ENCODE measurements at places on chromosomes 2 and 18.

DNA sequence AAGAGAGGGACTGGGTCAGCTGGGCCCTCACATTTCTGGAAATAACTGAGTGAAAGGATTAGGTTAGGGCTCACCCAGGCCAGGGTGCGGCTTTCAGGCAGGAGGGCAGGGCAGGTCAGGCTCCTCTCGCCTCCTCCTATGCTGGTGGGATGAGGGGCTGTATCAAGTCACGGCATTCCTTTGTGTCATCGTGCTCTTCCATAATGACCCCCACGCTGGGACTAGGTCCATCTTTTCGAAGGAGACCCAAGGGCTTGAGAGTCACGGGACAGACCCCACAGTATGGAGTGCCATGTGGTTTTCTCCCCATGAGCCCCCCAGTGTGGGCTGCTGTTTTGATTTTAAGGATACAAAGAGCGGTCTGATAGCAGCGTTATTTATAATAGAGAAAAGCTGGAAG lies 137.8 kb upstream of the COPS8 start:
- no peak for DNase-seq

GRCh38 chr18:76275727-76276313 lies 219.2 kb downstream of the ZNF516 start:
- DNase-seq: no peak

GRCh38 chr2:42513252-42513918 lies 19.6 kb upstream of the KCNG3 start:
- peak; percentile 92 for DNase-seq

GRCh38 chr18:57057890-57058289 lies 89.0 kb upstream of the BOD1L2 start:
- DNase-seq: no peak

DNA sequence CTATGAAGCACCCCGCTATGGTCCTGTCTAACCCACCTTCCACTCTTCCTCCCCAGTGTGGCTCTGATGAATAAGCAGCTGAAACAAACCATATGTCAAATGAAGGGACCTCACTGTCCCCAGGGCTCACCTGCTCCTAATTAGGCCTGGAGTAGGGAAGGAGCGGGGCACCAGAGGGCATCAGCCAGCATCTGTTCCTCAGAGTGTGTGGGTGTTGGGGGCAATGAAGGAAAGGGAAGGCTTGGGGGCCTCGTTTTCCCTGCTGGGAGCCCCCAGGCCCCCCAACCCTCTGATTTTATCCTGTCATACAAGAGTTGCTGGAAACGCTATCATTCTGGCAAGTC lies 274.7 kb downstream of the HAUS1 start:
- no peak for DNase-seq

- DNase-seq: no peak
Measured at GRCh38 chr2:175136334-175137215, 31.4 kb downstream of the ATF2 start.

DNA sequence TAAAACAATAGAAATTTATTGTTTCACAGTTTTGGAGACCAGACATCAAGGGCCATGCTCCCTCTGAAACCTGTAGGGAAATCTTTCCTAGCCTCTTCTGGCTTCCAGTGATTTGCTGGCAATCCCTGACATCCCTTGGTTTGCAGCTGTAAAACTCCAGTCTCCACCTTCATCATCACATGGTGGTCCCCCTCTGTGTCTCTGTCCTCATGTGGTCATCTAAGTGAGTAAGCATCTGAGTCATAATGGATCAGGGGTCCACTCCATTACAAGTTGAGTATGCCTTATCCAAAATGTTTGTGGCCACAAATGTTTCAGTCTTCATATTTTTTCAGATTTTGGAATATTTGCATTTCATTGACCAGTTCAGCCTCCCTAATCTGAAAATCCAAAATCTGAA lies 5.6 kb upstream of the SGPP2 start:
- DNase-seq: no peak

DNA sequence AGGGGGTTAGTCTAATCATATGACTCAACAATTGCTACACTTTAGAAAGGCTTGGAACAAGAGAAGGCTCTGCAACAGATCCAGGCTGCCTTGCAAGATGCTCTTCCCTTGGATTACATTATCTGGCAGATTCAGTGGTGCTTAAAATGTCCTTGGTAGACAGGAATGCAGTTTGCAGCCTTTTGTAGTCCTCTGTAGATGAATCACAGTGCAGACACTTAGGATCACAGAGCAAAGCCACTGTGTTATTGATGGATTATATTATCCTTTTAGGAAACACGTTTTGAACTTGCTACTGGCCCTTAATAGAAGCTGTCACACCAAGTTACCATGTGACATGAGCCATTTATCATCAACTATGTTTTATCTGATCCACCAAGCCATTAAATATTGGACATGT lies 152.2 kb downstream of the CBLN2 start:
- DNase-seq: no peak

DNA sequence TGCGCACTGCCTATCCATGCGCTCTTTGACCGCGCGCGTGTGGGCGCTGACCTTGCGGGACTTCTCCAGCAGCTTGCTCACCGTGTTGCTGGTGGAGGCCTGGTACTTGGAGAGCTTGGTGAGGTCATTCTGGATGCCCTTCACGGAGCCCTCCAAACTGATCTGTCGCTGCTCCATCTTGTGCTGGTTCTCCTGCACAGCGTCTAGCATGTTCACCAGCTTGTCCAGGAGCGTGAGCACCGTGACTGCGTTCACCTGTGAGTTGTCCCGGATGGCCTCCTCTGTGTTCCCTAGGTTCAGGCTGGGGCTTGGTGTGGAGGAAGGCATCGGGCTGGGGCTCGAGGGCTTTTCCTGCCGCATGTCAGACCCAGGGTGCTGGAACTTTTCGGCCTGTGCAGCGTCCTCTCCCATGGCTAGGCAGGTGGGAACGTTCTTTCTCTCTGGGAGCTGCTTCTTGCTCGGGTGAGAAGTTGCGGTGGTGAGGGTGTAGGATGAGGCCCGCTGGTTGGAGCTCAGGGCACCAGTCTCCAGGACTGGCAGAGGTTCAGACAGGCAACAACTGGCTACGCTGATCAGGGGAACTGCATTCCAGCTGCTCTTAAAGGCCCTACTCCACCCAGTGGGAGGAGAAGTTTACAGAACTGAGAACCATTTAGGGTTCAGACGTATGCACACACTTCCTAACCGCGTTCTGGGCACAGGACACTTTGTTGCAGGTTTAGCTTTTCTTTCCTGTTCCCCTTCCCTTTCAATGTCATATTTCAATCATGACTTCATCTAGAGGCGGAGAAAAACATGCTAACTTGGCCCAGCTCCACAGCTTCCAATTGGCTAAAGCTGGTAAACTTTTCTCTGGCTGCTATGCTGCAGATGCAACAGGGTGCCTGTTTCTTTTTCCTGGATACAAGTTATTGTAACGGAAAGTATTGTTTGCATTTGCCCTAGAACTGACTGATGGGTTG lies at the start of gene CAVIN2:
TSS of gene CAVIN2 (minus strand) at position 574 of the 962 bp plus-strand sequence. CDS start at position 411, 163 bp downstream.
- DNase-seq: peak; percentile 53

DNA sequence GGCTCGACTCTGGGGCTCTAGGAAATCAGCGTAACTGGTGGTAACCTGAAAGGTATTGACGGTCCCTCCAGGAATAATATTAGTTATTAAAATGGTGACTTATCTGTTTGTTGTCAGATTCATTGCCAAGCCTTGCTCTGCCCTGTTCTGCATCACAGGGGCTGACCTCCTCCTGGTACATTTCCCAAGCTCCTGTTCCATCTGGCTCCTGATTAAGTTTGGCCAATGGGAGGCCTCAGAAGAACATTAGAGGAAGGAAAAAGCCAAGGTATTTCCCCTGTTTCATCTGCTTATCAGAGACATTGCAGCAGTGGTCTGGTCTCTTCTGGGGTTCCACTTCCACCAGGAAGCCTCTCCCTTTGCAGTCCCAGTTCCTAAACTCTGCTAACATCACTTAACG lies 527.0 kb downstream of the TNS1 start:
- DNase-seq: no peak

DNA sequence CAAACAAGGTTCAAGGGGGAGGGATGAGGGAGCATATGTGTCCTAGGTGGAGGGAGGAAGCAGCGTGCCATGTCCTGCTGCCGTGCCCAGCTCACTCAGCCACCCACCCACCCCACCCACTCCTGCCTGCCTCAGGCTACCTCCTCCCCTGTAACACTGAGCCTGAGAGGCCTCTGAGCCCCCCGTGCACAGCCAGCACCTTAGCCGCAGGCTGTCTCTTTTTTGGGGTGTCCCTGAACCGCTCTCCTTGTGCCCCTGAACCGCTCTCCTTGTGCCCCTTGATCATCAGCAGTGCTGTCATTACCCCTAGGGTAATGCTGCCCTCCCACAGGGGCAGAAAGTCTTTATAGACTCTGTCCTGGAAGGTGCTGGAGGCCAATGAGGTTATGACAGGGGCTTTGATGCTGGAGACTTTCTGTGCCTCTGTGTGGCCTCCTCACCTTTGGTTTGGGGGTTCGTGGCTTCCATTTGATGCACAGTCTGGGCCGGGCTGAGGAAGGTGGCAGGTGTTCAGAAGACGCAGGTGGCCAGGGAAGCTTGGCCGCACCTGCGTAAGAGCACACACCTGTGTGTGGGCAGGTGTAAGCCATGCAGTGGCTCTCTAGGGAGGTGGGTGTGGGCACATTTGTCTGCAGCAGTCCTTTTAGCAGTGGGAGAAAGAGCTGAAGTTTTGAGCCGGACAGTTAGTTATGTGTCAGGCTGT lies 140.0 kb downstream of the SEPTIN10 start:
- DNase-seq: no peak

Measured in mesendoderm (in vitro differentiated cells).